ENCODE measurements at places on chromosomes 1 and 21. TPM values are rescaled to one million over a fixed set of nuclear protein-coding genes. Genes with fewer than 3 reads are reported as not detected.

DNA sequence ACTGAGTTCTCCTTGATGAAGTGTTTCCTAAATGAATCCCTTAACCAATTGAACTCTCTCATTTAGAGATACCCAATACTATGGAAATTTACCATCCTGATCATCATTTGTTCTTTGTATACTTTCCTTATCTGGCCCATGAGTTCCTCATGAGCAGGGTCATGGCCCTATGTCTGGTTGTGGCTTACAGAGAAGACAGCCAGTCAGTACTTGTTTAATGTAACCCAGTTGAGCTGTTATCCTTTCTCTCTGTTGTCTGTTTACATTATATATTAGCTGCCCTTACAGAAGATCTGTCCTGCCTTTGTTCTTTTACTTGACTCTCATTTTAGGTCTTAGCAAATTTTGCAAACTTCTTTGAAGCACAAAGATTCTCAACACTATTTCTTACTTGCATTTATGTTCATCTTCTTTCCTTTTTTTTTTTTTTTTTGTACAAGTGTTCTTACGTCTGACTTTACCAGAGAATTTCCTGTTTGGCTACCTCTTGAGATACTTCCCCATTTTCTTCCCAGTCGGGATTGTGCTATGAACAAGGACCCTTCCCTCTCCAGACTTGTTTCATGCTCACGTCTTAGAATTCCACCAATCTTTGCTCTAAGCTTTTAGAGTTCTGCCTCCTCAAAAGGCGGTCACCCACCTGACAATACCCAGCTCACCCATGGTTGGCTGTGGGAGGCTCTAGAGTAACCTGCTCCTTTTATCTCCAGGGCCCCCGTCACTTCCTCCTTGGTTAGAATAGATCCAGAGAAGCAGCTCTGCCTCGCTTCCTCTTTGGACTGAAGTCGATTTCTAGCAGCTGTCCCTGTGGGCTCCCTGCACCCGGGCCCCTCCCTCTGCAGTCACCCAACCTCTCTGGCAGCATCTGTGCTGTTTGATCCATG is 53.6 kb upstream of the RUNX1 start:
- DNase-seq = peak; percentile 6

DNA sequence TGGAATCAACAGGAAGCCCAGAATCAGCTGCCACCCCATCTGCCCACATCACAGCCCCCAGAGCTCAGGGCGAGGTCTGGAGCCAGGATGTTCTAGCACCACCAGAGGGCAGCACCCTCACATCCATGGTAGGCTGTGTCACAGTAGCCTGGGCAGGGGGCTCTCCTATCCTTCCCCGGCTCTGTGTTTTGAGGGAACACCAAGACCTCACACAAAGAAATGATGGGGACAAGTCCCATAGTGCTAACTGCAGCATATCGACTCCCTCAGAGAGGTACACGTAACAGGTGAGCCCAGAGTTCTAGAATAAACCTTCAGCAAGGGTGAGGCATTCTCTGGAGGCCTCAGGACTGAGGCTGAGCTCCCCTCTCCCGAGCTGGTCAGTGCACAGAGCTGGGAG is 2.3 kb upstream of the KCNC4 start:
- DNase-seq = peak; percentile 65

DNA sequence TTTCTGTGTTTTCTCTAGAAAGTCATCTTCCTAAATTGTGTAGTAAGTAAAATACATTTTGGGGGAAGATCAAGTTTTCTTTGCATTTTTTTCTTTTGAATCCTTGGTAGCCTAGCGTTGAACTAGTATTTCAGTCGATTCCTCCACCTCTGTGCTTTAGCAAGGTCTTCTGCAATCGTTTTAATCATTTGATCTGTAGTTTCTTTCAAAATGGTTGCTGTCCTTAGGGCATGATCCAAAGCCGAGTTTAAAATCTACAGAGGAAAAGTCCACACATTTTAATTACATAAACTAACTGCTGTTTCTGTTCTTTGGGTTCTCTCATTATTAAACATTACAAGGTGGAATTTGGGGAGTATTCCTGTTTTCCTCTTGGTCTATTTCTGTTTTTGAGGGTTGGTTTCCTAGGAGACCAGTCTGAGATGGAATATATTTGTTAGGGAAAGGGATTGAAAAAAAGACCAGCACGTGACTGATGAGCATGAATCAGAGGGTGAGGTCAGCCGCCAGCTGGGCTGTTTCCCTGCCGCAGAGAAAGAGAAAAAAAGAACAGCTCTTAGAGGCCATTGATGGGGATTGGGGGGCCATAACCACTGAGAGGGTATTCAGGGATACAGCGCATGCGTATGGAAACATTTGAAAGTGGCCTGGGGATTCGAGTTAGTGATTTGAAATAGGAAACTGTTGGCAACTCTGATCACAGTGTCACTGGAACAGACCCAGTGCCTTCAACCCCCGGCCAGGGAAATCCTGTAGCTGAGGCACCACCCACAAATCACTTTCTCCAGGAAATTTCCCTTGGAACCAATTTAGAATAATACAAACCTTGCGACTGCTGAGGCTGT is 40.6 kb downstream of the AKNAD1 start:
- DNase-seq = peak; percentile 24

DNA sequence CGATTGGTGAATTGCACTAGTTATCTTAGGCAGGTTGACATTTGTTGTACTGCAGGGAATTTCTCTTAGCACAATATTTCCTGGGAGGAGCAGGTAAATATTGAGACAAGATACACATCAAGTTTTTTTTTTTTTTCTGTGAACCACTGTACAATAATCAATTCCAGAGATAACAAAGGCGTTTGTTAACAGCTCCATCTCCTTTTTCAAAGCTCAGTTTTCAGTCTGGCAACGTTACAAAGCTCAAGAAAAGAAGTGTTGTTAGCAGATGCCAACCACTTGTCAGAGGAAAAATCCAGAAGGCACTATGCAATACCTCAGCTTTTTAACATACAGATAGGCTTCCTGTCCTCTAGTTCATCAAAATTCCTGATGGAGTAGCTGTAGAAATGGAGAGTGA is 40.9 kb upstream of the DAB1 start:
- no peak for DNase-seq

GRCh38 chr1:236165238-236165981 is 23.1 kb downstream of the GPR137B start:
- DNase-seq = no peak

- DNase-seq = no peak
Measured at GRCh38 chr1:35044431-35044830, 12.7 kb upstream of the ZMYM6 start.

GRCh38 chr1:12457771-12458170 is 160.2 kb downstream of the DHRS3 start:
- no peak for DNase-seq

- no peak for DNase-seq
Measured at GRCh38 chr1:245805532-245805931, 650.7 kb downstream of the KIF26B start.

- DNase-seq = no peak
Measured at GRCh38 chr1:30125021-30125820, 598.2 kb downstream of the MATN1 start.

- no peak for DNase-seq
Measured at GRCh38 chr1:225362805-225363204, 65.0 kb downstream of the LBR start.

- no peak for DNase-seq
Measured at GRCh38 chr1:155760751-155761475, 72.0 kb downstream of the DAP3 start.

GRCh38 chr1:20373286-20373685 is 82.6 kb downstream of the VWA5B1 start:
- DNase-seq = no peak

GRCh38 chr1:17984583-17984982 is 123.0 kb upstream of the IGSF21 start:
- peak; percentile 11 for DNase-seq

DNA sequence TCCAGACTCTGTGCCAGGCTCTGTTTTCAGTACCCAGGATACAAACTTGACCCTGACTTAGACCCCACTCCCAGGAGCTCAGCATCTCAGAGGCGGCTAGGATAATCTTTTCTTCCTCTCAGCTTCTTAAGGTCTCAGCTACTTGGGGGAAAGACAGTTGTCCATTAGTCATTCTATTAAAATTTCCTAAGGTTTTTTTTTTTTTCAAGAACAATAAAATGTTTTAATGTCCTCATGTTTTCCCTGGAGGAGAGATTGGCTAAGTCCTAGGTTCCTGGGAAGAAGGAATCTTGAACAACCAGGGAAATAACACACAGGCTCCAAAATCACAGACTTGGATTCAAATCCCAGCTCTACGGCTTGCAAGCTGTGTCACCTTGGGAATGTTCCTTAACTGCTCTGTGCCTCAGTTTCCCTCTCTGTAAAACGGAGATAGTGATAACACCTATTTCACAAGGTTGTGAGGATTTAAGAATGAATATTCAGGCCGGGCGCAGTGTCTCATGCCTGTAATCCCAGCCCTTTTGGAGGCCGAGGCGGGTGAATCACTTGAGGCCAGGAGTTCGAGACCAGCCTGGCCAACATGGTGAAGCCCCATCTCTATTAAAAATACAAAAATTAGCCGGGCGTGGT is 33.0 kb downstream of the CDK18 start:
- no peak for DNase-seq

GRCh38 chr1:50989694-50990093 is 19.6 kb downstream of the CDKN2C start:
- DNase-seq = no peak

DNA sequence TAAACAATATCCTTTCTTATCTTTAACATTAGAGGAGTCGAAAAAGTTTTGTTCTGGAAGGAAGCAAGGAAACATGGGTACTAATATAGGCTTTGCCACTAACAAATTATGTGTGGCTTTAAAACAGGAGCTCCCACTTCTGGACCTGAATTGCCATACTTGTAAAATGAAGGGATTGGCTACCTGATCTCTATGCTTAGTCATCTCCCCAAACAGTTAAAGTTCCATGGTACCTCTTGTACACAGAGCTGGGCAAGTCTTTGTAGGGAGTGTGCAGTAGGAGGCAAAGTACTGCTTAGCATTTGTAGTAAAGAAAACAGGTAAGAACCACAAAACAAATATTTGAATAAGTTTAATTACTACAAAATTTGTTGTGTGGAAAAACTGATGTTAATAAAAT is 81.3 kb downstream of the MAST2 start:
- DNase-seq = no peak

DNA sequence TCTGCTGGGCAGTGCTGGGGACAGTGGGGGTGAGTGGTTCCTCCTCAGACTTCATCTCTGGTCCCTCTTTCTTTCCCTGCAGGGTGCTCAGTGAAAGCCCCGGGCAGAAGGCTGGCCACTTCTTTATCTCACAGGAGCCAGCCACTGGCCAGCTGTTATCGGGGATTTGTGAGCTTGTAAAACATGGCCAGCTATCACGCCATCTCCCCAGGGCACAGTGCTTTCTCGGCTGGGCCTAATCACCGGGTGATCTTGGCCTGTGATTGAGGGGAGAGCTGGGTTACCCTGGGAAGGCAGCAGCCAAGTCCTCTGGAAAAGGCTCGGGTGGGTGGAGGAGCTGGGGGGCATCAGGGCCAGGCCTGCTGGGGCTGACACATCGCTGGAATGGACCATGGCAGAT is 83.0 kb downstream of the IGSF21 start:
- DNase-seq = no peak

DNA sequence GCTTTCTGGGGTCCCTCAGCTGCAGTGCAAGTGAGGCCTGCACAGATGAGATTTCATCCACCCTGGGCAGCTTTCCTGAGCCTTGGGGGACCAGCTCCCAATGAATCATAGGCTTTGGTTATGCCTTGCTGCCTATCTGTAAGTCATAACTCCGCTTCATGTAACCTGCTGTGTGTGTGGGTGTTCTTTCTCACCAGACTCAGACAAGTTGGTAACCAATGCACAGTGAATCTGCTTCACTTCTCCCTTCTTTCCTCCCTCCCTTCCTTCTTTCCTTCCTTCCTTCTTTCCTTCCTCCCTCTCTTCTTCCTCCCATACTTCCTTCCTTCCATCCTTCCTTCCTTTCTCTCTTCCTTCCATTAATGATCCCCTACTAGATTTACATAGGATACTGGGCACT is 34.4 kb upstream of the PSMB2 start:
- no peak for DNase-seq

GRCh38 chr21:19276665-19277064 is 873.1 kb upstream of the TMPRSS15 start:
- DNase-seq = no peak

DNA sequence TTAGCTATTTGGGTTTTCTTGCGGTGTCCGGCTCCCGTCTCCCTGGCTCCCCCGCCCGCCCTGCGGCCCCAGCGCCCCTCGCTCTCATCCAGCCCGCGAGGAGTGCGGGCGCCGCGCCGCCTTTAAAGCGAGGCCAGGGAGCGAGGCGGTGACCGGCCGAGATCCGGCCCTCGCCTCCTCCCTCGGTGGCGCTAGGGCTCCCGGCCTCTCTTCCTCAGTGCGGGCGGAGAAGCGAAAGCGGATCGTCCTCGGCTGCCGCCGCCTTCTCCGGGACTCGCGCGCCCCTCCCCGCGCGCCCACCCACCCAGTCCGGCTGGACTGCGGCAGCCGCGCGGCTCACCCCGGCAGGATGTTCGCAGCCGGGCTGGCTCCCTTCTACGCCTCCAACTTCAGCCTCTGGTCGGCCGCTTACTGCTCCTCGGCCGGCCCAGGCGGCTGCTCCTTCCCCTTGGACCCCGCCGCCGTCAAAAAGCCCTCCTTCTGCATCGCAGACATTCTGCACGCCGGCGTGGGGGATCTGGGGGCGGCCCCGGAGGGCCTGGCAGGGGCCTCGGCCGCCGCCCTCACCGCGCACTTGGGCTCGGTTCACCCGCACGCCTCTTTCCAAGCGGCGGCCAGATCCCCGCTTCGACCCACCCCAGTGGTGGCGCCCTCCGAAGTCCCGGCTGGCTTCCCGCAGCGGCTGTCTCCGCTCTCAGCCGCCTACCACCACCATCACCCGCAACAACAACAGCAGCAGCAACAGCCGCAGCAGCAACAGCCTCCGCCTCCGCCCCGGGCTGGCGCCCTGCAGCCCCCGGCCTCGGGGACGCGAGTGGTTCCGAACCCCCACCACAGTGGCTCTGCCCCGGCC is 492 bp downstream of the HLX start:
- DNase-seq = peak; percentile 42

DNA sequence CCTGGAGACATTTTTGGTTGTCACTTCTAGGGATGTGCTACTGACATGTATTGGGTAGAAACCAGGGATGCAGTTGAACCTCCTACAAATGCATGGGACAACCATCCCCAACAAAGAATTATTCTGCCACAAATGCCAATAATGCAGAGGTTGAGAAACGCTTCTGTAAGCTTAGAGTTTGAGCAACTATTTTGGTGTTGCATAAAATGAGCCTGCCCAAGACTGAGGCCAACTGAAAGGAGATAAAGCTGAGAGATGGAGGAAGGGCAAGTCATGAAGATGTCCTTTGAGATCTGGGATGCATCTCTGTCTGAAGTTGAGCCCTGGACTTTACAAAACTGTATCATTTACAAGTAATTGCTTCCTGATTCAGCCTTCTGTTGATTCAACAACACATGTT is 106.9 kb downstream of the KCNJ15 start:
- no peak for DNase-seq

The STYXL2 gene
- total RNA-seq = not detected

The TSPAN2 gene
- total RNA-seq = 3.0 TPM

The RHD gene
- not detected for total RNA-seq

The ERICH3 gene
- 0.11 TPM for total RNA-seq

The ANKRD35 gene
- 1.5 TPM for total RNA-seq

The SLC22A15 gene
- total RNA-seq = 7.7 TPM

The AMPD1 gene
- total RNA-seq = not detected

The C1QC gene
- total RNA-seq = 62.9 TPM

All from thyroid gland (tissue), 4 donors.